ENCODE measurements at places on chromosomes 5 and 9.

GRCh38 chr9:121700832-121701419, 49.5 kb downstream of the DAB2IP start:
- DNase-seq, result no peak

DNA sequence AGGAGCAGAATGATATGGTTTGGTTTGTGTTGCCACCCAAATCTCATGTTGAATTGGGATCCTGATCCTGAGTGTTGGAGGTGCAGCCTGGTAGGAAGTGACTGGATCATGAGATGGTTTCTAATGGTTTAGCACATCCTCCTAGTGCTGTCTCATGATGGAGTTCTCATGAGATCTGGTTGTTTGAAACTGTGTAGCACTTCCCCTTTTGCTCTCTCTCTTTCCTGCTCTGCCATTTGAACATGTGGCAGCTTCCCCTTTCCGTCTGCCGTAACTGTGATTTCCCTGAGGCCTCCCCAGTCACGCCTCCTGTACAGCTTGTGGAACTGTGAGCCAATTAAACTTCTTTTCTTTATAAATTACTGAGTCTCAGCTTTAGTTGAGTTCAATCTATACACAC, 756.8 kb upstream of the CDH6 start:
- DNase-seq, result peak; percentile 88

DNA sequence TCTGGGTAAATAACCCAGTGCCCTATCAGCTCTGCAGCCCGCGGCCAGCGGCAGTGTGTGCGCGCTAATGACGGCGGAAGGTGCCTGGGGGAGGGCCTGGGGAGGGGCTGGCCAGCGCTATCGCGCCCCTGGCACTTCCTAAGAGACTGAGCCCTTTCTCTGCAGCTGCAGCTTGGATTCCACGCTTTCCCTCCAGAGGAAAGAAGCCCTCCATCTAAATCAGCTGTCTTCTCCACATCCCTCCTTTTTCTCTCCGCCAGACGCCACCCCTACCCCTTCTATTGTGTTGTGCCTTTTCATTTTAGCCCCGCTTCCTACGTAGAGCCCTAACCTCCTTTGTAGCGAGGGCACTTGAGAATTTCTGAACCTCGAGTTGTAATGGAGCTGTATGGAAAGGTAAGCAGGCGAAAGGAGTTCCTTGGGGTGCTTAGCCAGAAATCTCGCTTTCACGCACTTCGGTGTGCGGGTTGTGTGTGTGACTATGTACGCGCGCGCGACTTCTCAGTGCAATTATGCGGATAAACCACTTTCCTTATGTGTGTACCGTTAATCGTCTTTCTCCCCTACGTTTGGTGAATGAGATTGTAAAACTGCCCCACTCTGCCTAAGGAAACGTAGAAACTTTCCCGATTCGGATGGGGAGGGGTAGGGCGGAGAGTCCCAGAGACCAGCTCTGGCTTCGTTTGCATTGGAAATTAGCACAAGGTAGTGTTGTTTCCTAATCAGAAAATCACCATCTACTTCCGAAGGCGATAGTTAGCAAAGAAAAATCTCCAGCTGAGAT, 664 bp upstream of the RAB3C start:
- no peak for DNase-seq

- DNase-seq, result peak; percentile 57
Observed at GRCh38 chr5:145936401-145937131, at the start of gene SH3RF2. SH3RF2 (plus strand) TSS chr5:145936578; CDS start chr5:145937929, 1,351 bp downstream.

GRCh38 chr9:35905912-35906679, at the start of gene HRCT1:
HRCT1 (plus strand) TSS chr9:35906202; CDS start chr9:35906288, 86 bp downstream.
- no peak for DNase-seq

DNA sequence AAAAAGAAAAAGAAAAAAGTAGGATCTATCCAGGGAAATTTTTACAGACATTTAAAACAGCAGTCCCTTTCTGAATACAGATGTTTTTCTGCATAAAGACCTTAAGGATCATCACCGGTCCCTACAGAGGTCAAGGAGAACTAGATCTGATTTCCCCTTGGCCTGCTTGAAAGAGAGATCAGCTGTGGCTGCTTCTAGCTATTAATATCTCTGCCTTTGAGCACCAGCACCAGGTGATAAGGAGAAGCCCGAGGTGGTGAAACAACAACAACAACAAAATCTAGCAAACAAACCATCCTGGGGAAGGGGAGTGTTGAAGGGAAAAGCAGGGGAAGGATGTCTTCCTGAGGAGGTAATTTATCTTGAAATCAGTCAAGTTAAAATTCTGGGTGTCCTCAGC, 42.1 kb downstream of the ZNF366 start:
- no peak for DNase-seq

- peak; percentile 52 for DNase-seq
Observed at GRCh38 chr5:168706655-168707069, 127.5 kb upstream of the PANK3 start.

DNA sequence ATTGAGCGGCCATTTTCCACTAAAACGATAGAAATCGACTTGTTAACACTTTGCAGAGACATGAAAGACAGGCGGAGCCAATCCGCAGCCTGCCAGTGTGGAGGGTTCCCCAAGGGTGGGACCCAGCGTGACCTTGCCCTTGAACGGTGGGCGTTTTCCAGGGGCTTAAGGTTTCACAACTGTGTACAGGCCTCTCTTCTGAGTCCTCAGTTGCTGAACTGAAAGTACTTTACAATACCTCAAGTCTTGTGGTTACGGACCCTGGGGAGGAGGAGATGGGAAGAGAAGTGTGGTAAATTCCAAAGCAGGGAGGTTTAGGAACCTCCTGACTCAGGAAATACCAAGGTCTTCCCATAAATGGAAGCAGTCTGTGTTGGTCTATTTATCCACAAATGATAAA, 68.2 kb upstream of the CKMT2 start:
- DNase-seq, result no peak

DNA sequence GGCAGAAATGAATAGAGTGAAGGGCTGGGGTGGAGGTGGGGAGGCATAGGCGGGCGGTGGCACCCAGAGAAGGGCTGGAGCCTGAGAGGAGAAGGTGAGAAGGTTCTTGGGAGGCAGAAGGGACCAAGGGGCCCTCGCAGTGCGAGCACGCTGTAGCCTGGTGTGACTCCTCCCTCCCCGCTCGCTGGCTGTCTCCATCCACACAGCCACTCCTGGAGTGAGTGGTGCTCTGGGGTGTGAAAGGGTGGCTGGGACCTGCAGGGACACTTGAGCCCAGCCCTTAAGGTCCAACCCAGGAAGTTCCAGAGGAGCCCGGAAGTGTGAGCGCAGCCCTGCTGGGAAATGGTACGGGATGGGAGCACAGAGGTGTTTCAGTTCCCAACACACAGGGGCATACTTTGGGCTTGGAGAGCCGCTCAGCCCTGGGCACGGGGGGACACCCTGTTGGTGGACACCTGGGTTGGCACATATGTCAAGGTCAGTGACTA, 9.3 kb upstream of the SCGB3A1 start:
- no peak for DNase-seq

GRCh38 chr5:149733129-149733900, 3.2 kb downstream of the PPARGC1B start:
- peak; percentile 27 for DNase-seq

DNA sequence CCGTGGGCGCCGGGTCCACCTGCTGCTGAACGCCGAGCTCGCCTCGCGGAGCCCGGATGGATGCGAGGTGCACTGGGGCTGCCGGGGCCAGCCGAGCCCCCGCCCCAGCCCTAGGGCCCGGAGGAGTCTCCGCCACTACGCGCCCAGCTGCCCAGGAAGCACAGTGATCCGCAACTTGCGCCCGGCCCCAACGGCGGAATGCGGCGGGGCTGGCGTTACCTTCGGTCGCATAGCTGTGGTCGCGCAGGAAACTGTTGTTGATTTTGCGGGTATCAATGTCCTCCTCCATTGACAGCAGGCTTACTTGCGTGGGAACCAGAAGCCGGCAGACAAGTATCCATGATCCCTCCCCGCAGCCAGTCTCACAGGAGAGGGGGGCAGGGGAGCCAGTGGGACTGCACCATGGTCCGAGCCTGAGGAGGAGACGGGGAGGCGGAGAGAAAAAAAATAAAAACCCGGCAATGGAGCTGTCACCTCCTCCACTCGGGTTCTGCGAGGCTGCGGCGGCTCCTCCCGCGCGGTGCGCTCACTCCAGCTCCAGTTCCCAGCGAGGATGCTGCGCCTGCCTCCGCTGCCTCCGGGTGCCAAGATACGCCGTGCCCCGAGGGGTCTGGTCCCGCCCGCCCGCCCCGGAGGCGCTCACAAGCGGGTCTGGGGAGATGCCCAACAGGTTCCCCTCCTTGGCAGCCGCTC, 628 bp downstream of the PPP2R2B start:
- no peak for DNase-seq

GRCh38 chr5:32538031-32538547, 47.3 kb upstream of the SUB1 start:
- no peak for DNase-seq

DNA sequence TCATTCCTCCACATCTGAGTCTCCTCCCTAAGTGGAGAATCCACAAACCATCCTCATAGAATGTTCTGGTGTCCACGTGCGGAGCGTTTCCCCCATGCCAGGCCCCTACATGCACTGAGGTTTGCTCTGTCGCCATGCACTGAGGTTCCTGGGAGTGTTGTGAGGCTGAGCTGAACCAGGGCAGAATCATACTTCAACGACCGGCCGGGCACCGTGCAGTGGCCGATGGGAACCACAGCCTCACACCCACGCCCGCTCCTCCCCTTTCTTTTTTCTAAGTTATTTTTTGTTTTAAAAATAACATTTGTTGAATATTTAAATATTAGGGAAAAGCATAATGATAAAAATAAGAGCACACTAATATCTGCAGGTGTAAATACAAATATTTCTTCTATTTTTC, 260.4 kb upstream of the IRX4 start:
- no peak for DNase-seq

DNA sequence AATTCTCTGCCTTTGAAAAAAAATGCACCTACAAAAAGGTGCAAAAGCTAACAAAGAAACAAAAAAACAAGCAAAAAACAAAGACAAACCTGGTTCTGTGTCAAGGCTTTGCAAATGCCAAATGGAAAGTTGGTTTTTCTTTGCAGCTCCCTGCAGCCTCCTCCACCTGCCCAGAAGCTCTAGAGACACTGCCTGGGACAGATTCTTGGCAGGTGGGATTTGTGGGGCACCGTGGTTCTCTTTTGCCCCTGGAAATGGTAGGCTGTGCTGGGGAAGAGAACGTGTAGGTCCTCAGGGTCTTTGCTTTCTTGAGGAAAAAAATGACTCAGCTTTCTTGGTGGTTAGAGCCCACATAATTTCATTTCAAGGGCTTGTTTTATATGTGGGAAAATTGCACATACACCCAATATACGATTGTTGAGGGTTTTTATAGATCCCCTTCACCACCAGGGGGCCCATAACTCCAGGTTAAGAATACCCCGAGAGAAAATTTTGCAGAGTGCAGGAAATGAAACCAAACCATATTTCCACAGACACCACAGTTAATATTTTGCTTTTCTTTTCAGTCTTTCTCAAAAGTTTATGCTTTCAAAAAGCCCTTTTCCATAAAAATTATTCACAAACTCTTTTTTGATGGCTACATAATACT, 58.7 kb downstream of the NXNL2 start:
- DNase-seq, result peak; percentile 63

DNA sequence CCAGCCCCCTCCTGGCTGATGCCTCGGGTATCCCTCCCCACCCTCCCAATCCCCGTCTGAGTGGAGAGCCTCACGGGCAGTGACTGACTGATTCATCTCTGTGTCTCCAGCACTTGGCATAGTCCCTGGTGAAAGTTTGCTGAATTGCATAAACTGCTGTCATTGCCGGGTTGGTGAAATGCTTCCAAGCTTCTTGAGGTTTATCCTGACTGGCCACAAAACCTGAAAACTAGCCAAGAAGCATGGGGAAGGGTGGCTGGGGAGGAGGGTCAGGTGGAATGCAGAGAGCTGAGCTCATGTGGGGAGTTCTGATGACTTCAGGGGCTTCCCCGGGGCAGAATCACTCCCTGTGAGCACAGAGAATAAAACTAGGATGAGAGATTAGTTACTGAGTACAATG, 56.9 kb upstream of the GGTA1 start:
- DNase-seq, result no peak
